ENCODE measurements at places on chromosomes 5 and 9.

GRCh38 chr9:87286506-87286905 lies 211.2 kb upstream of the DAPK1 start:
- DNase-seq, result no peak

DNA sequence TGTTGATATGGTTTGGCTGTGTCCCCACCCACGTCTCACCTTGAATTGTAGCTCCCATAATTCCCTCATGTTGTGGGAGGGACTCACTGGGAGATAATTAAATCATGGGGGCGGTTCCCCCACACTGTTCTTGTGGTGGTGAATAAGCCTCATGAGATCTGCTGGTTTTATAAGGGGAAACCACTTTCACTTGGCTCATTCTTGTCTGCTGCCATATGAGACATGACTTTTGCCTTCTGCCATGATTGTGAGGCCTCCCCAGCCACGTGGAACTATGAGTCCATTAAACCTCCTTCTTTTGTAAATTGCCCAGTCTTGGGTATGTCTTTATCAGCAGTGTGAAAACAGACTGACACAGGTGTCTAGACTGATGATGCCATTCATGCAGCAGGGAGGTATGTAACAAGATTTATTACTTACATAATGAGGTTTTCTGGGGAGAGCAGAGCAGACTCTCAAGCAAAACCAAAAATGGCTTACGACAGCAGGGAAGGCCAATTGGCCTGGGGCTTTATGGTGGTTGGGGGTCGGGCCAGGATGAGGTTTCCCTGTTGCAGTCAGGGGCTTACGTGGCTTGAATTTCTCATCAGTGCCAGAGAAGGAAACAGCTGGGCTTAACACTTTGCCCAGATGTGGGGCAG lies 9.5 kb upstream of the COMMD10 start:
- no peak for DNase-seq

DNA sequence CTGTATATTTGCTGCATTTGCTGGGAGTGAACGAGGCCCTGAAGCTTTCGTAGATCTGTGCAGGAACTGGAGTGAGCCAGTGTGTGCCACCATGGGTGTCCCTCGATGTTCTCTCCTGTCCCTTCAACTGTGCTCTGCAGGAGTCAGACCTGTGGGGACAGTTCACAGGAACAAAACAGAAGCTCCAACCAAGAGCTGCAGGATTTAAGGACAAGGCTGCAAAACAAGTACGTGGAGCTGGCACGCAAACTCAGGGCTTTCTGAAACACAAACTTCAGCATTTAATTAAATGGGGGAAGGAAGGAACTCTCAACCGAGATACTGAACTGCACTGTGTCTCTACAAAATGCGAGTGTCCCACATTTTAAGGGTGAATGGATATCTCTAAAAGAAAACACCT lies 24.2 kb downstream of the BASP1 start:
- DNase-seq, result no peak

- DNase-seq, result no peak
These were observed 89.4 kb downstream of the RGS7BP start for GRCh38 chr5:64595031-64595855.

DNA sequence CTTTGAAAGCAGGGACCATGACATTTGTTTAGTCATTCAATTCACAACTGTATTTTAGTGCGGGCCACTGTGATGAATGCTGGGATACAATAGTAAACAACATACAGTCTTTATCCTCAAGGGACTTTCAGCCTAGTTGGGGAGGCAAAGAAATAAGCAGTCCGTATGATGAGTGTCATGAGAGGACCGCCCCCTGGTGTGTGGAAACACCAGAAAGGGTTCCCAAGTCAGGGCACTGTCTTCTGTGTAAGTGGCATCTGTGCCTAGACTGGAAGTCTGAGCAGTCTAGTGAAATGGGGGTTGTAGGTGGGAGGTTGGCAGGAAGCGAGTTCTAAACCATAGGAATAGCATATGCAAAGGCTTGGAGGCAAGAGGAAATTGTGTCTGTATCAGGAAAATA lies 6.8 kb downstream of the C9orf43 start:
- DNase-seq, result no peak

DNA sequence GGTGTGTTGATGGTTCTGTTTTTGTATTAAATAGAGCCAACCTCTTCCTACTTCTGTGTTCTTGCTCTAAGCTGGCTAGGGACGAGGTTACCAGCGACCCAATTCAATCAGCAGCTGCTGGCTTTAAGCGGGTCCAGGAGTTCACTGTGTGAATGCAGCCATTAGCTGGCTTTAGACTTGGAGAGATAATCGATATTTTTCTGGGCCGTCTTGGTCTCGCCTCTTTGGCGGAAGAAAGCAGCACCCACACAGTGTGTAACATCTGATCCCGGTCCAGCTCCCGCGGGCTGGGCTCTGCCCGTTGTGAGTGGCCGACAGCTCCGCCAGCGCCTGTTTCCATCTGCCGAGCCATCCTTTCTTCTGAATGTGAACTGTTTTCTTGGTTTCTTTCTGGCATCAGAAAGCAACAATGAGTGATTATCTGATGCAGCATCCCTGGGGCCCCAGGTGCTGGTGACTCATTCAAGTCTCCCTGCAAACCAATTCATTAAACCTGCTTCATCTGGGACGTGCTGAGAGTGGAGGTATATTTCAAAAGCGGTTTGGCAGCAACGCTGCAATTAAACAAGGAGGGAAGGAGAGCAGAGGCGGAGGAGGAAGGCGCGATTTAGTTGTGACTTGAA lies 90.8 kb upstream of the IRX4 start:
- no peak for DNase-seq

GRCh38 chr9:116516456-116516855 lies 170.6 kb upstream of the TRIM32 start:
- no peak for DNase-seq

- no peak for DNase-seq
These were observed 45.8 kb downstream of the TMOD1 start for GRCh38 chr9:97547098-97547829.

GRCh38 chr9:86252870-86253269 lies 6.6 kb downstream of the C9orf153 start:
- no peak for DNase-seq

- no peak for DNase-seq
These were observed 22.5 kb downstream of the APBA1 start for GRCh38 chr9:69649566-69650250.

DNA sequence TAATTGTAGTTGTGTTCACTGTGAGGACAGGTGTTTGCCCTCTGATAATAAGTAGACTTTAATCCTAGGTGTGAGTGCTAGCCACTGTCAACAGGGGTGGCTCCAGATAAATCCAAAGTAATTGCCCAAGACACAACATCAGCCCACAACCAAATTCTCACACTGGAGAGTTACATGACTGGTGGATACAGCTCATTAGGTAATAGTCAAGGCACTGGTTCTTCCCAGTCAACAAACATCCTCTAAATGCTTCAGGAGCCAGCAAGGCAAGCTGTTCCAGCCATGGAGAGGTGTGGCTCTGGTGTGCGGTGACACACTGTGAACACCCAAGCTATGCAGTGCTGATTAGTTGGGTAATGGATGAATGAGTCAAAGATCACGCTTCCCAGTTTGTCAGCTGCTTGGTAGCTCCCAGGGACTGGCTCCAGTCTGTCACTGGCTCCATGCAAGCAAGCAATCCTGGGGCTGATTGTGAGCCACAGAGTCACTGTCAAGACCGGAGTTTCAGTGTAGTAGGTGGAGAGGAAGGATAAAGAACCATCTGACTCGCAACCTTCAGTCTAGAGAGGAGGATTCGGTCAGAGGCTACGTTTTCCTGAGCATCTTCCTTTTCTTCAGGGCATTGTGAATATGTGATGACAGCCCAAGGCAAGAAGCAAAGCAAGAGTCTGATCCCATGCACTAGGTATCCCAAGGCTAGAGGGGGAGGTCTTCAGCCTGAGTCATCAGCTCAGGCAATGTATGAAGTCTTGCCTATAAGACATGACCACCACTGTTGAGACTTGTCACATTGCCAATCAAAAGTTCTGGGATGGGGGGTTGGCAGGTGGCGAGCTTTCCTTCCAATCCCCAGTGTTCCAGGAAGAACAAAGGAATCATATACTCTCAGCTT lies 63.1 kb downstream of the UGCG start:
- DNase-seq, result no peak

GRCh38 chr9:79695531-79696175 lies 123.9 kb downstream of the TLE4 start:
- no peak for DNase-seq

GRCh38 chr5:134463991-134464760 lies 52.5 kb upstream of the CDKN2AIPNL start:
- DNase-seq, result no peak

- DNase-seq, result no peak
These were observed 28.1 kb downstream of the ZNF608 start for GRCh38 chr5:124718380-124718789.

- DNase-seq, result no peak
These were observed 132.5 kb downstream of the HSD17B3 start for GRCh38 chr9:96169484-96169883.

DNA sequence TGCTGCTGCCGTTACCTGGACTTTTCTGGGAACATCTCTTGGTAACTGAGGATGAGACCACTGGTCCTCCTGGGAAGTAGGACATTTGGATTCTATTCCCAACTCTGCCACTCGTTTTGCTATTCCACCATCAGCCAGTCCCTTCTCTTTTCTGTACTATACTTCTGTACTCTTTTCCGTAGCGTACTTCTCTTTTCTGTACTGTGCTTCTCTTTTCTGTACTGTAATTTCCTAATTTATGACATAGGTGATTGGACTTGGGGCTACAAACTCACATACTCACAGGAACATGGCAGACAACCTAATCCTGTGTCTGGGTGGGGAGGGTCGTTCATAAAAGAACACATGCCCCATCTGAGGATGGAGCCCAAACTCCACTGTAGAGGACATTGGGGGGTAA lies 335.3 kb upstream of the PANK3 start:
- no peak for DNase-seq

DNA sequence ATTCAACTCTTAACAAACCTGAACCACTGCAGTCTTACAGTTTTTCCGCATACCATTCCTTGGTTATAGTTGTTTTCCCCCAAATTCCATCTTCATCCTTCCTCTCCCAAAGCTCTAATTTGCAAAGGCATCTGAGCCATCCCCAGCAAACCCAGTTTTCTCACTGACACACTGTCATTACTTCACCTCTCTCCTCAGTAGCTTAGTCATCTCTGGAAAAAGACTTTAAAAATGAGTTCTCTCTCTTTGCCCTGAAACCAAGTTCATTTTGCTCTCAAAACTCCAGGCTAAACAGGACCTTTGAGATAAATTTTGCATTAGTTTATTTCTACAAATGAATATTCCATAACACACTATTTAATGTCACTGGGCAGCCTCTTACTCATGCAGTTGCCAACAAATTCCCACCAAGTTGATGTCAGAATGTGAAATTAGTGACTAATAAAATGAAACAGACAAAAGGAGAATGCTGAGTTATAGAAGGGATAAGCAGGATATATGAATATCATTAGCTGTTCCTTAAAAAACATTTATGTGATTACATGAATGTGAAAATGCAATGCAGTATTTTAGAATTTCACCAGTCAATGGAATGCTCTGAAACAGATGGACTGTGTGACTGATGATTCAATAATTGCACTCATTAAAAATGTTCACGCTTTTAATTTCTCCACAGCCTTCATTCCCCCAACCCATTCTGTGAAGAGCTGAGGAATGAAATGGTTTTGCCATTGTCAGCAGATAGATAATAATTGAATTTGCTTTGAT lies 107.4 kb upstream of the DMAC1 start:
- no peak for DNase-seq

- DNase-seq, result no peak
These were observed 9.0 kb downstream of the TOR1B start for GRCh38 chr9:129811967-129812363.

DNA sequence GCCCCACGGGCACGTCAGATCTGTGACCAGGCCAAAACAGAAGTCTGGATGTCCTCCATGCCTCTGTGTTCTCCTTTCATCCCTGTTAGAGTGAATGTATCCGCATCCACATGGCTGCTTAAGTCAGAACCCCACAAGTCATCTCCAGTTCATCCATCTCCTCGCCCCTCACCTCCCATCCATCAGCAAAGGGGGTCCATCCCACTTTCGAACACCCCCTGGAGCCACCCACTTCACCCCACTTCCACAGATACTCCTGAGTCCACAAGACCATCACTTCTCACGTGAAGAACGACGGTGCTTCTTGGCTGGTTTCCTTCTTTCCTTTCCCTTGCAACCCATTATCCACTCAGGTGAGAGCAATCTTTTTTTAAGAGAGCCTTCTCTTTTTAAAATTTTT lies 3.5 kb upstream of the SPOCK1 start:
- no peak for DNase-seq

GRCh38 chr5:34740389-34740806 lies 84.3 kb downstream of the RAI14 start:
- no peak for DNase-seq

DNA sequence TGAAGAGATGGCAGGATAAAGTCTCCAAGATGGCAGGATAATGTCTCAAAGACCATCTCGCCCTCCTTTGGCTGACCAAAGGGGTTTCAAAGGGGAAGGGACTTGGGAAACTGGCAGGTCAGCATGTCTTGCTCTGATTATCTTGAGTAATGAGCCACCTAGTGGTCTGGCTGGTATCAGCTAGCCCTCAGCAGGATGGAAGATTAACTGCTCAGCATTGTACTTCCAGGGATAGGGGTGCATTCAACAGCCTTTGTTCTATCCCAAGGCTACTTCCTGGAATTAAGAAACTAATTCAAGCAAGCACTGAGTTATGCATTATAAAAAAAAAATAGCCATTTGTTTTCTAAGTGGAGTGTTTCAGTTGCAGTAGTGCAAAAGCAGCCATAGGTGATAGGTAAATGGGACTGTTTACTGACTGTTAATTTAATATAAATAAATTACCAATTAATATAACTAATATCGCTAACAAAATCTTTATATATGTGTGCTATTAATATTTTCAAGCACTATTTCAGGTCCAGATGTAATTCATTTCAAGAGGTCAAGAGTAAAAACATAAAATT lies 555.5 kb downstream of the CDH9 start:
- no peak for DNase-seq

DNA sequence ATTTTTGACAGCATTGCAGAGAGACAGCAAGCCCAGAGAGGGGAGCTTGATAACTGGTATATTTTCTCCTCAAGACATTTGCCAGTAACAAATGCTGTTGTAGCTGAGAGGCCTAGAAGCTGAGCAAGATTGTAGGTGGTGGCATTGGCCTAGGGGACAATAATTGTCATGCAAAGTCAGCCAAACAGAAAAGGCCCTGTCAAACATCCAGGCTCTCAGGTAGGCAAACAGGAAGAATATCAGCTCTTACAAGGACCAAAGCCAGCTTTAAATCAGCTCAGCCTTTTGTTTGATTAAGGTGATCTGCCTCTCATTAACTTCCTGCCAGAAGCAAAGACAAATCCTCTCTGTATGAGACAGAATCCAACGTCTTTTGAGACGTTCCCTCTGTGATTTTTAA lies 29.7 kb upstream of the BARX1 start:
- no peak for DNase-seq

GRCh38 chr5:34586117-34586885 lies 69.8 kb upstream of the RAI14 start:
- no peak for DNase-seq

- DNase-seq, result no peak
These were observed 63.5 kb downstream of the ENC1 start for GRCh38 chr5:74576941-74577456.

DNA sequence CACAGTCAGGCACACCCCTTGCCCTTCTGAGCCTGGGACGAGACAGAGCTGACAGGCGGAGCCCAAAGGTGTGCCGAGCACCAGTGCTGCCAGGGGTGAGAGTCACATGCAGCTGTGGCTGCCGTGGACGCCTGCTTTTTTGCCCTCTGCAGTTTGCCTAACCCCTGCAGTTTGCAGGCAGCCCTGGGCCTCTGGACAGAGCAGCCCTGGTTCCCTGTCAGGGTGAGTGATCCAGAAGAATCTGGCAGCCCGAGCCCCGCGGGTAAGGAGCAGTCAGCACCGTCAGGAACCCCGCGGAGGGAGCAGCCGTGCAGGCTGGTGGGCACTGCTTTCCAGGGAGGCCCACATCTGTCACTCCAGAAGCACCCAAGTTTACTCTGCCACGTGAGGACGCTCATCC lies 30.3 kb downstream of the CEP72 start:
- DNase-seq, result no peak

Measured in activated CD4-positive, alpha-beta T cell treated with anti-CD3 and anti-CD28 coated beads for 1 hour (primary cell).